ENCODE measurements at places on chromosomes 11 and 22.

GRCh38 chr11:105863523-105863922 is 158.5 kb downstream of the MSANTD4 start:
- no peak for DNase-seq

GRCh38 chr11:47358731-47359051 is 6.2 kb upstream of the MYBPC3 start:
- DNase-seq = no peak

DNA sequence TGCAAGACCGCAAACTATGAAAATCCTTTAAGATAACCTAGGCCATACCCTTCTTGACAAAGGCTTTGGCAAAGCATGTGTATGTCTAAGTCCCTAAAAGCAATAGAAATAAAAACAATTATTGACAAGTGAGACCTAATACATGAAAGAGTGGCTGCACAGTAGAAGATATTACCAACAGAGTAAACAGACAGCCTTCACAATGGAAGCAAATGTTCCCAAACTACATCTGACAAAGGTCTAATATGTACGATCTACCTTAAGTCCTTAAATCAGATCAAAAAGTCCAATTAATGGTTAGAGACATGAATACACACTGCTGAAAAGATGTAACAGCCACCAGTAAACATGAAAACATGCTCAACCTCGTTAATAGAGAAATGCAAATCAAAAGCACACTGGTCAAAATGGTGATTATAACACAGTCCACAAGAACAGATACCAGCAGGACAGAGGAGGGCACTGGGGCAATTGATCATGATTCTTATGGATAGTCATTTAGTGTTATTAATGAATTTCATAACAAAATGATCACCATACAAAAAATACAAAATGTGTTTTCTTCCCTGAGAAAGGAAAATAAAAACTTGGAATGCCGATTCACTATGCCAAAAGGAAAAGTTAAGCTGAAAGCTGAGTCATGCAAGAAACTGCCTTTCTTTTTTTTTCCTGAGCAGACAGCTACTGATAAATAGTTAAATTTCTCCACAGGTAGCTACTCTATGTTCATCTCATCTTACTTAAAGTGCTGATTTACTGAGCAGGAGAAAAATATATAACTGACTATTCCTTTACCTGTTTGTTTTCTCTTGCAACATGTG is 102.6 kb upstream of the VPREB1 start:
- no peak for DNase-seq

DNA sequence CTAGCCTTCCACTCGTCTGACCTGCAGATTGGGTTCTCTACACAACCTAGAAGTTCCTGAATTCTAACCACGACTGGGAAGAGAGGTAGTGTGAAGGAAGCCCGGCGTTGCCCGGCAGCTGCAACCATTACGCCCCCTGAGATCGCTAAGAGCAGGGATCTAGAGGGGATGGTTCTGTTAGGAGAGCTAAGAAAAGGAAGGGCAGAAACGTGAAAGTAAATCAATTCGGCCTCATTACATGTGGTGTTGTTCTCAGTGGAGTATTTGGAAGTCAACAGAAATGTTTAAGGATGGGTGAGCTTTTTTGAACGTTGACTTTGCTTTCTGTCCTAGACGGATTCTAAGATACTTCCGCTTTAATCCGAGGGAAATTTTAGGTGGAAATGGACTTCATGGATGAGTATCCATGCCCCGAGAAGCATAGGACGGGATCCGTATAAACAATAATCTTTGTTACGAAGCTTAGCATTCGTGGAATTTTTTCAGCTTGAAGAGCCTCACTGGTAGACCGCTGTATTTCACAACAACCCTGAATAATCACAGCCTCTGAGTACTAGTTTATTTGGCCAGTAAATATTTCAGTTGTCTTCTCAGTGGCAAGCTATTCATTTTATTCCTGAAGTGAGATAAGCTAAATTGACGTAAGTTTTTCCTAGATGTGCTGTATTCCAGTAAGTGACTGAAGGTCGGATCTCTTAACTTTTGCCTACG is 629 bp downstream of the ATP5MG start:
- DNase-seq = no peak

DNA sequence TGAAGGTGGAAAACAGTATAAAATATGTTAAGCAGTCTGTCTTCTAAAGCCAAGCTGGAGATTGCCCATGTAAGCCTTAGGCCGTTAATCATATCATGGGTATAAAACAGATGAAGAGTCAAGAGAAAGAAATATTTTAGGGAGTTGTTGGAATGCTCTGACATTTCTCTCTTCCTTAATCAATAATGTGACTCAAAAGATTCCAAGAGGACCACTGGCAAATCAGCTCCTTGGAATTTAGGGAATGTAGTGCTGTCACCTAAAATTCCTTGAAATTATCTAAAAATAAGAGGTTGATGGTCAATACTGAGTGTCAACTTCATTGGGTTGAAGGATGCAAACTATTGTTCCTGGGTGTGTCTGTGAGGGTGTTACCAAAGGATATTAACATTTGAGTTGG is 525.9 kb downstream of the KCNA4 start:
- no peak for DNase-seq

- no peak for DNase-seq
Observed at GRCh38 chr22:50435291-50436014, 39.4 kb downstream of the SBF1 start.

DNA sequence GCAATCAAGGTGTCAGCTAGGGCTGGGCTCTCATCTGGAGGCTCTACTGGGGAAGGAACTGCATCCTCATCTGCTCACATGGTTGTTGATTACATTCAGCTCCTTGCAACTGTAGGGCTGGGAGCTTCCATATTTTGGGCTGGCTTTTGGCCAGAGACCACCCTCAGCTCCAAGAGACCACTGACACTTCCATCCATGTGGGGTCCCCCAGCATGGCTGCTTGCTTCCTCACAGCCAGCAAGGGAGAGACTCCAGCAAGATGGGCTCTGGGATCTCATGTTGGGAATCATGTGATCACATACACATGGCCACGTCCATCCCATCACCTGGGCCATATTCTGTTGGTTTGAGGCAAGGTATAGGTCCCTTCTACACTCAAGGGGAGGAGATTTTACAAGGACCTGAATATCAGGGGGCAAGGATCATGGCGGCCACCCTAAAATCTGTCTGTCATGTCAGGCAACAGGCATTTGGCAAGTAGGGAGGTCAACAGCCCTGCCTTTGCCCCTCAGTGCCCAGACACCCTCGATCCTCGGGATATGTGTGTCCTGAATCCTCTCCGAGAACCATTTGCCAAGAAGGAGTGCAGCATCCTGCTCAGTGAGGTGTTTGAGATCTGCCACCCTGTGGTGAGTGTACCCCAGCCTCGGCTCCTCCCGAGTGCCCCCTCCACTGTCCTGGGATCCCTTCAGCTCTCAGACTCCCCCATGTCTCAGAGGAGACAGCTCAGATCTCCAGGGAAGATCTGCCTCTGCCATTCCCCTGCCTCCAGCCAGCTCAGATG is 48.7 kb downstream of the OTOG start:
- no peak for DNase-seq

GRCh38 chr22:25067851-25068421 is 115.4 kb downstream of the KIAA1671 start:
- DNase-seq = no peak

DNA sequence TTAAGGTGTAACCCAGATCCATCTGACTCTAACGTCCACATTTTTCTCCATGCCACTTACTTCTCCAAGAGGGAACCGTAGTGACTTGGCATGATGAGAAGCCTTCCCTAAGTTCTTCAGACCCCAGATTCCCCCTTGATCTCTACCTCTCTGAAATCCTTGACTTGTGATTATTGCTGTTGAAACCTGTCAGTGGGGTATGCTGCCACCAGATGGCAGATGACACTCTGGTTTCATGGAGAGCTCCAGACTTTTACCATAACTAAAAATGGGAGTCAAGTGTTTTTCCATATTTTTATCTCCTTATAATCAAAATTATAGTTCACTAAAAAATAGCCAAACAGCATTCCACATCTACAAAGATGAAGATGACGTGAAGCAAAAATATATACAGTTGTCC is 504.2 kb downstream of the SOX6 start:
- no peak for DNase-seq

- DNase-seq = peak; percentile 34
Observed at GRCh38 chr22:19756288-19757128, 4.1 kb upstream of the TBX1 start.

All from lower leg skin (tissue), 4 donors.